Right forelimb (tissue), 1 donor: ENCODE measurements at places on chromosomes 1 and 21.

GRCh38 chr21:17921579-17922530, 102.7 kb upstream of the C21orf91 start:
- DNase-seq = no peak

DNA sequence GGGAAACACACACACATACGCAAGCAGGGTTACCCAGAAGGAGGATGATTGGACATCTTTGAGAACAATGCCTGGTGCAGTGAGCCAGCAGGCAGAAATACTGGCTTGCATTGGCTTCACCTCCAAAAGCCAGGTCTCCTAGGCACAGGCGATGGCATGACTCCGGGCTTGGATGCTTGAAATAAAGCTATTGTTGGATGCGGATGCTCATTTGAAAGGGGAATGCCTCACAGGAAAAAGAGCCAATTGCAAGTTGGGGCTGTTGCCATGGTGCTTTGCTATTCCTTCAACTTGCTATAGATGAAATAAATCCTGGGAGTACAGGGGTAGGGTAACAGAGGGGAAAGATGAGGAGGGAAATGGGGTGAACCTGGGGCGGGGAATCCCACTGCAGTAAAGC, 180.7 kb upstream of the SGIP1 start:
- DNase-seq = no peak

GRCh38 chr1:196105901-196106300, 502.3 kb downstream of the KCNT2 start:
- DNase-seq = no peak

GRCh38 chr21:18801468-18801867, 397.9 kb upstream of the TMPRSS15 start:
- no peak for DNase-seq

GRCh38 chr1:219090607-219091006, 83.1 kb upstream of the LYPLAL1 start:
- DNase-seq = no peak

DNA sequence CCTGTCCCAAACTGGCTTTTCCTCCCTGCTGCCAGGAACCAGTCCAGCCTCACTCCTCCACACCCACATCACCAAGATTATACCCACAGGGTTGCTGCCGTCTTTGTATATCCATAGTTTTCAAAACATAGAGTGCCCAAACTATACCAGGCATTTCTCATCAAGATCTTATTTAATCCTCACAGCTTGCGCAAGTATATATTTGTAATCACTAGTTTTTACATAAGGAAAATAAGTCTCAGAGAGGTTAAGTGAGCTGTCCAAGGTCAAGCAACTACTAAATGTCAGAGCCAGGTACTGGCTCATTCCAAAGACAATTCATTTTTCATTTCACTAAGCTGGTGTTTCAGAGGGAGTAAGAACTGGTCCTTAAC, 34.9 kb upstream of the ZNF362 start:
- no peak for DNase-seq

DNA sequence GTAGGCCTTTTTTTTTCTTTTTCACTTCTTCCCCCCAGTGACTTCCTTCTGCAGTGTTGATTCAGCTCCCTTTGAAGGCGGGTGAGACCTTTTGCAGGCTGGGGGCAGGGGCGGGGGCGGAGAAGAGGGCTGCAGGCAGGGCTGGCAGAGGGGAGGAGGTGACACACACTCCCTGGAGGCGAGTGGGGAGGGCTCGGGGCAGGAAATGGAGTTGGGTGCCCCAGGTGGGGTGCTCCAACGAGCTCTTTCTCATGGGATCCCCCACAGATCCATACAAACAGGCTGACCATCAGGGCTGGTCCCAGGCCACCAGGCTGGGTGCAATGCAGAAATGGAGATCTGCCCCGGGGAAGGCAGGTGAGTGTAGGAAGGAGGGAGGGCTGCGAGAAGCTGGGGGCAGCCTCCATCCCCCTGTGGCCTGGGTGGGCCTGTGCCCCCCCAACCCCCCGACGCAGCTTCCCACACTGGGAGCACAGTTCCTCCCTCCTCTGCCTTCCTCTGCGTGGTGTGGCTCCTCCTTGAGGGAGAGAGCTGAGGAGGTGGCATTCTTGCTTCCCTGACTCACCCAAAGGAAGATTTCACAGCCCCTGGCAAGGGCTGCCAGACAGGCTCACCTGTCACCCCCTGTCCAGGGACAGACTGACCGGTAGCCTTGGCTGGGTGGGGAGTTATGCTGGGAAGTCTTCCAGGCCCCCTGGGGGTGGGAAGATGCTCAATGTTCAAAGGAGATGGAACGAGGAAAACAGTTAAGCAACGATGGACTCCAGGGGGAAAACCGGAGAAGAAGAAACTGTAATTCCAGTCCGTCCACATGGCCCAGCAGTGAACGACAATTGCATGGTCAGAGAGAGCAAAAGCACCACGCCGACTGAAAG, 7.1 kb upstream of the ITGB2 start:
- no peak for DNase-seq

DNA sequence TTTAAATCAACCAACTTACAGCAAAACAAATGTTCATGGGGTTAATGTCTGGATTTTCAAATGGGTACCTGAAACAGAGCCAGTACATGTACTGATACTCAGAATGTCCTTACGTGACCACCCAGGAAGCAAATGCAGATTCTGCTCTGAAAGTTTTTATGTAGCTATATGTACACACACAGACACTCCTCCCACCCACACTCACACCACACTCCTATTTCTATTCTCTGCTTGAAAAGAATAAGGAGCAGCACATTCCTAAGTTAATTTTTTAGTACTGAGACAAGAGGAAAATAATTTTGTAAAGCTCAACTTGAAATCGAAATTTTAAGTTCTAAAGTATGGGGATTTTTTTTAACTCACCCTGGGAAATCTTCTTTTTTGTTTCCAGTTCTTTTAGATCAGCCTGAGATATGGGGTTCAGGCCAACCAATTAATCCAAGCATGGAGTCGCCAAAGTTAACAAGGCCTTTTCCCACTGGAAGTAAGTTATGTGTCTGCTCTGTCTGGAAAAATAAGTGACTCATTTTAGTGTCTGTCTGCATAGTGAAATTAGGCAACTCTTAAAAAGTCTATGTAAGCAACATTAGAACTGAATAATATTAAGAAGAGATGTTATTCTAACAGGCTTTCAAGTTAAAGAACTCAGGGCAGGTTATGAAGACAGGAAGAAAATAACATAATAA, 75.5 kb upstream of the DYNLT5 start:
- no peak for DNase-seq

DNA sequence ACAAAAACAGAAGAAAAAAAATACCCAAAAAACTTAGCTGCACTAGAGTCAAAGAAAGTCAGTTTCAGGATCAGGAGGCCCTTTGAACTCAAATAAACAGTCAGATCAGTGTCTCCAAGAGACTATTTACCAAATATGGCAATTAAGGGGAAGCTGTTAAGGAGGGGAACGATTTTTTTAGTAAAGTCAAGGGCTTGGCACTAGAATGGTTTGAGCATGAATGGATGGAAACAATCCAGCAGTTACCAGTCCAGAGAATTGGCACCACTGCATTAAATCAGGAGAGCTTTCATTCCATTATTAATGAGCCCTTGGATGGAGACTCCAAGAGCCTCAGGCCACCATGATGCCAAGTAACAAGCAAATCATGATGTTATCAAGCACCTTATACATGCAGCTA, 7.2 kb downstream of the TRAPPC3 start:
- no peak for DNase-seq

DNA sequence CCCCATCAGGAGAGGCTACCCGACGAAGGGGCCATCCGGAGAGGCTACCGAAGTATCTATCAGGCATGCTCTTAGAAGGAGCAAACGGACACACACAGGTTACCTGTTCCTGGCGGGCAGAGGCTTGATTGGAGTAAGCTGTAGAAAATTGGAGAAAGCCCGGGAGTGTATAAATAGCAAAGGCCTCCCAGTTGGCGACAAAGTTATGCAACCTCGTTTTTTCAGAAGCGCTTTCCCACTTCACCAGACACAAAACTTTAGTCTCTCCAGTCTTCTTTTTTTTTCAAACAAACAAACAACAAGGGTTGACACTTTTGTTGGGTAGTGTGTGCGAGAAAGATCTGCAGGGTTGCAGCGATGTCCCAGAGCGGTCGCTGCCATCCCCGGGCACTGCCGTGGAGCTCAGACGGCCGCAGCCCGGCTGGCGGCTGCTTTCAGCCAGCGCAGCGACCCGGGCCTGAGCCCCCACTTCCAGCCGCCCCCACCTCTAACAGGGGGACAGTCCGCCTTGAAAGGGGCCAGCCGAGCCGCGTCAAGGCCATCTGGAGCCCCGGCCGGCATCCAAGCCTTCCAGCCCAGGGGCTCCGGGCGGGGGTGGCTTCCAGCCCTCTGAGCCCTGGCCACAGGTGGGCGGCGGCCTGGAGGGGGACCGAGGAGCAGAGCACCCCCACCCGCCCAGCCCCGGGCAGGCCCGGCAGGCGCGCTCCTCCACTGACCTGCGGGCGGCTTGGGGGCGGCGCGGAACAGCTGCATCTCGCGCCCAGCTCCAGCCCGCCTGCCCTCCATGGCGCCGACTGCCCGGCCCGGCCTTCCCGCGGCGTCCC, 616 bp downstream of the MCOLN3 start:
- DNase-seq = peak; percentile 61

- no peak for DNase-seq
Observed at GRCh38 chr1:207131163-207131562, 27.1 kb downstream of the C4BPA start.

DNA sequence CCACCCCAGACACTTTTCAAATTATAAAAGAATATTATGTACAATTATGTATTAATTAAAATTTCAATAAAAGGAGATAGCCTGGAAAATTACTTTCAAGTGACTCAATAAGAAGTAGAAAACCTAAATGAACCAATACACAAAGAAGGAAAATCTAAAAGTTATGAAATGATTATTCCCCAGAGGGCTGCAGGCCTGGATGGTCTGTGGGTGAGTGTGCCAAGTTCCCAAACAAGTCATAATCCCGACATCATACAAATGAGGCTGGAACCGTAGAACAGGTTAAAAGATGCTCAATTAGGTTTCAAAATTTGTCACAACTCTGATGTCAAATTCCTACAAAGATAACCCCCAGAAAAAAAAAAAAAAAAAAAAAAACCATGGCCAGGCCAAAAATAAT, 12.7 kb downstream of the SPATC1L start:
- DNase-seq = no peak

GRCh38 chr1:46289976-46290375, 13.4 kb downstream of the LRRC41 start:
- no peak for DNase-seq

- no peak for DNase-seq
Observed at GRCh38 chr1:10490286-10490970, 15.7 kb downstream of the PEX14 start.

DNA sequence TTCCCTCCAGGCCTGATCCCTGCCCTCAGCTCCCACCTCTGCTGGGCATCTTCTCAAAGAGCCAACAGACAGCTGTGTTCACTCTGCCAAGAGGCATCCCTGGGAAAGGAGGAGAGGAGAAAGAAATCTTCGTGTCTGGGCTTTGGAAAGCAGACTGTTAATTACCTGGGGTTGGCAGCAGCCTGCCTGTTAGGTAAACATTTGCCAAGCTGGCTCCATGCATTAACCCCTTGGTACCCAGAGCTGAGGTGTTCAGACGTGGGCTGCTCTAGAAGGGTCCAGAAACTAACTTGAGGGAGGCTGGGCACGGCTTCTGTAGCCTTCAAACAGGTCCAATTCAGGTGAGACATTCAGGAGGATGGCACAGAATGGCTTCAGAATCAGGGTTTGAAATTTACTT, 8.7 kb upstream of the EXTL1 start:
- no peak for DNase-seq

GRCh38 chr1:181205901-181206300, 117.4 kb downstream of the IER5 start:
- DNase-seq = no peak

GRCh38 chr1:201262963-201263608, 20.2 kb upstream of the PKP1 start:
- no peak for DNase-seq

DNA sequence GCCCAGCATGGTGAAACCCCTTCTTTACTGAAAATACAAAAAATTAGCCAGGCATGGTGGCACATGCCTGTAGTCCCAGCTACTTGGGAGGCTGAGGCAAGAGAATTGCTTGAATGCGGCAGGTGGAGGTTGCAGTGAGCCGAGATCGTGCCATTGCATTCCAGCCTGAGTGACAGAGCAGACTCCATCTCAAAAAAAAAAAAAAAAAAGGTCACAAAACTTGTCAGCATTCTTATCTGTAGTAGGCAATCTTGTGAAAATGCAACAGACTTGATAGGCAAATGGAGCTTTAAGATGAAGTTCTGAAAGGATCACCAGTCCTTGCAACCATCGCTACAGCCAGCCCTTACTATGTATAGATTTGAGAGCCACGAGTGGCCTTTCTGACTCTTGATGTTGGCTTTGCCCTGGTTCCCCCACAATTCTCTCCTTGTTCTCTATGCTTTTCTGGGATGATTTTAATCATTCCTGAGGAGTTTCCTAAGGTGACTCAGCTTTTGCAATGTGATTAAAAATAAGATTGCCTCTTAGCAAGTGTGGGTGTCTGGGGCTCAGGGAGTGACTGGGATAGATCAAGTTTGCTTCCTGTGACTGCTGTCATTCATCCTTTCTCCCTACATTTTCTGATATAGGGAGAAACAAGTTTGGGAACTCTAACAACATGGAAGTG, 7.1 kb upstream of the MAP1LC3C start:
- DNase-seq = no peak

DNA sequence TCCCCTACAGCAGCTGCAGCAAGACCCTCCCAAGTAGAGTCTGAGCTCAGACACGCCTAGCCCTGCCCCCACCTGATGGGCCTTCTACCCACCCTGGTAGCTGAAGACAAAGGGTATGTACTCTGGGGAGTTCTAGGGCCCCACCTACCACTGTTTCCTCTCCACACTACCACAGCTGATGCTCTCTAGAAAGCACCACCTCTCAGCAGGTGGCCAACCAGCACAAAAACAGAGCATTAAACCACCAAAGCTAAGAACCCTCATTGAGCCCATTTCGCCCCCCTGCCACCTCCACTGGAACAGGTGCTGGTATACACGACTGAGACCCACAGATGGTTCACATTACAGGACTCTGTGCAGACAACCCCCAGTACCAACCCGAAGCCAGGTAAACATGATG, 258.9 kb downstream of the SETD4 start:
- no peak for DNase-seq

DNA sequence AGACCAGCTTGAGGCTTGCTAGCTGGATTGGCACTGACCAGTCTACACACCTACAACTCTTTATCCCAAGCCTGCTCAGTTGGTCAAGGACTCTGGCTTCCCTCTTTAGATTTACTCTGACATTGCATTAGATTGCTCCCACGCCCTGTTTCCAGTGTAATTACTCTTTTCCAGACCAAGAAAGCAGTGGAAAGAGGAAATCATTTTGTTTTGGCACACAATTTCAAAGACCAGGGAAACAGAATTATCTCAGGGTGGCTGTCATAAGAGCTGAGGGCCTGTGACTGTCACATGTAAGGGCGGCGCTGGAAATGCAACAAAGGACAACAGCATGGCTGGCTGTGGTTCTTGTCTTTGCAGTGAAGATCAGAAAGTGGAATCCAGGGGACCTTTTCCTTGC, 302.7 kb downstream of the HHAT start:
- DNase-seq = no peak

DNA sequence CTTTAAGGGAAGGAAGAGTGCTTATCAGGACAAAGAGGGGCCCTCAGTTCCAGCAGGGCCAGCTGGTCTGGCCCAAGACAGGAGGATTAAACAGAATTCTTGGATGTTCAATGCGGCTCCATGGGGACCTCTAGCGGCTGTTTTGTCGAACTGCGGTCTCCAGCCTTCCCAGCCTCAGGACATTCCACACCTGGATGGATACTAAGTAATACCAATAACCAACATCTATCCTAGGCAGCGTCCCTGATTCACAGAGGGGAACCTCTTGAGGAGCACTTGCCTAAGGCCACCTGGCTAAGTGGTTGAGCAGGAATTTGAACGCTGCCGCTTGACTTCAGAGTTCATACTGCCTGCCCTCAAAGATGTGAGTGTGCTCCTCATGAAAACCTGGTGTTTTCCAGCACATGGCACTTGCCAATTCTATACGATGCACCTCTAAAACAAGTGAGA, 15.5 kb upstream of the CD247 start:
- peak; percentile 81 for DNase-seq
